Muscle of back (tissue), 13 donors: ENCODE measurements at places on chromosomes 11 and 22.

DNA sequence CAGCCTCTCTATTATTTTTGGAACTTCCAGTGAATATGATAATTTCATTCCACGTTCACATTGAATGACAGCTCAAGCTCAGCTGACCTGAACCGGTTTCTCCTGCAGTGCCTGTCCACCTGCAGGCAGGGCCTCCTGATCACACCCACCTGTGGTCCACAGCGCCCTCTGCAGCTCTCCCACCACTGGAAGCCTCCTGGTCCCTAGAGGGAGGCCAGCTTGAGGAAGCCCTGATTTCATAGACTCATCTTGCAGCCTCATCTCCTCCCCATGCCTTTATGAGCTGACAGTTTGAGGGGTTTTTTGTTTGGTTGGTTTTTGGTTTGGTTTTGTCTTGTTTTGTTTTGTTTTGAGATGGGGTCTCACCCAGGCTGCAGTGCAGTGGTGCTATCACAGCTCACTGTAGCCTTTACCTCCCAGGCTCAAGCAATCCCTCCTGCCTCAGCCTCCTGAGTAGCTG lies 29.9 kb upstream of the MALAT1 start:
- DNase-seq, result no peak

- DNase-seq, result no peak
Observed at GRCh38 chr11:1200611-1201191, 22.2 kb upstream of the MUC5B start.

GRCh38 chr22:19844377-19845053 lies 10.2 kb downstream of the GNB1L start:
- DNase-seq, result no peak

DNA sequence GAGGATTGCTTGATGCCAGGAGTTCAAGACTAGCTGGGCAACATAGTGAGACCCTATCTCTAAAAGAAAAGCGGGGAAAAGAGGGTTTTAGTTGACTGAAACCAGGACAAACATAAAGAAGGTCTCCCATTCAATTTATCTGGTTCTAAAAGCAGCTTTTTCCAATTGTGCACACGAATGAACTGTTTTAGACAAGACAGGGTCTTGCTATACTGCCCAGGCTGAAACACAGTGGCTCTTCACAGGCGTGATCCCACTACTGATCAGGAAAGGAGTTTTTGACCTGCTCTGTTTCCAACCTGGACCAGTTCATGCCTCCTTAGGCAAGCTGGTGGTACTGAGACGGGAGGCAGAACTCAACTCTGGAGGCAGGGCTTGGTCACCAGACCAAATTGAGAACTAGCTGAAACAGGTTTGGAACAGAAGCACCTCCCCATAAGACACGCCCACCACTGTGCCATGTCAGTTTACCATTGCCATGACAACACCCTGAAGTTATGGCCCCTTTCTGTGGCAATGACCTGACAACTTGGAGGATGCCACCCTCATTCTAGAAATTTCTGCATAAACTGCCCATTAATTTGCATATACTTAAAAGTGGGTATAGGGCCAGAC lies 2.8 kb upstream of the NUCB2 start:
- no peak for DNase-seq

GRCh38 chr11:20669820-20670684 lies 666 bp downstream of the NELL1 start:
- no peak for DNase-seq

- no peak for DNase-seq
Observed at GRCh38 chr11:117859061-117859460, 17.4 kb downstream of the FXYD6 start.
